Stimulated activated CD8-positive, alpha-beta memory T cell treated with anti-CD3 and anti-CD28 coated beads, Interleukin-7, amount 100 ng/mL, for 4 hours (primary cell): ENCODE measurements at places on chromosomes 1 and 21.

- DNase-seq: no peak
Observed at GRCh38 chr1:177281901-177282300, 111.1 kb downstream of the BRINP2 start.

DNA sequence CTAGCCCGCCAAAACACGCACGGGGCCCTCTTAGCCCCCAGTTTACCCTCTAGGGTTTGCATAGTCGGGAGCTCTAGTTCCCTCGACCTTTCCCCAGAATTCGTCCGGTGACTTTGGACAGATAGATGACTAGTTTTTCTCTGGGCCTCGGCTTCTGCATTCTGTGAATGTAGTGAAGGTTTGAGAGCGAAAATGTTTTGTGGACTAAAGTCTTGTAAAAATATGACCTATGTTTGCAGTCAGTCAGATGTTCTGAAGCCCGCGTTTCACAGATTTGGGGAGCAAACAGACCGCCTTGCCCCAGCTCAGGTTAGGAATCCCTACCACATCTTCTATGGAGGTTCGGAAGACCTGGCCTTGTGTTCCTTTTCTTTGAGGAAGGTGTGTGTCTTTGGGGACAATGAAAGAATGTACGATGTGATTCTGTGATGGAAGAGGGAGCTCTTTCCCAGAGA, 401 bp downstream of the UQCRH start:
- no peak for DNase-seq

DNA sequence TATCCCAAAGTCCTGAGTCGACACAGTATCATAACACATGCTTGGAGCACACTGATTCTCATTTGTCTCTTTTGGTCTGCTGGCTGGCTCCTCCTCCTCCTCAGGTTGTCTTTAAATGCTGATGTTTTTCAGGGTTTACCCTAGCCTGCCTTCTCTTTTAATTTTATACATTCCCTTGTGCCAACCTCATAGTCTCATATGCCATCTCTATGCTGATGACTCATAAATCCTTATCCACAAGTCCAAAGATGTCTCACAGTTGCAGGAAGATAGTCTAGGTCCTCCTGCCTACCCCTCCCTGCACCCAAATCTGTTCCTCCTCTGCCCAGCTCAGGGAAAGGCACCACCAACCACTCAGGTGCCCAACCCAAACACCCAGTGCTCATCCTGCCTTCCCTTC, 108.3 kb downstream of the SIPA1L2 start:
- no peak for DNase-seq

GRCh38 chr1:224791362-224791941, 138.0 kb upstream of the DNAH14 start:
- DNase-seq: no peak

DNA sequence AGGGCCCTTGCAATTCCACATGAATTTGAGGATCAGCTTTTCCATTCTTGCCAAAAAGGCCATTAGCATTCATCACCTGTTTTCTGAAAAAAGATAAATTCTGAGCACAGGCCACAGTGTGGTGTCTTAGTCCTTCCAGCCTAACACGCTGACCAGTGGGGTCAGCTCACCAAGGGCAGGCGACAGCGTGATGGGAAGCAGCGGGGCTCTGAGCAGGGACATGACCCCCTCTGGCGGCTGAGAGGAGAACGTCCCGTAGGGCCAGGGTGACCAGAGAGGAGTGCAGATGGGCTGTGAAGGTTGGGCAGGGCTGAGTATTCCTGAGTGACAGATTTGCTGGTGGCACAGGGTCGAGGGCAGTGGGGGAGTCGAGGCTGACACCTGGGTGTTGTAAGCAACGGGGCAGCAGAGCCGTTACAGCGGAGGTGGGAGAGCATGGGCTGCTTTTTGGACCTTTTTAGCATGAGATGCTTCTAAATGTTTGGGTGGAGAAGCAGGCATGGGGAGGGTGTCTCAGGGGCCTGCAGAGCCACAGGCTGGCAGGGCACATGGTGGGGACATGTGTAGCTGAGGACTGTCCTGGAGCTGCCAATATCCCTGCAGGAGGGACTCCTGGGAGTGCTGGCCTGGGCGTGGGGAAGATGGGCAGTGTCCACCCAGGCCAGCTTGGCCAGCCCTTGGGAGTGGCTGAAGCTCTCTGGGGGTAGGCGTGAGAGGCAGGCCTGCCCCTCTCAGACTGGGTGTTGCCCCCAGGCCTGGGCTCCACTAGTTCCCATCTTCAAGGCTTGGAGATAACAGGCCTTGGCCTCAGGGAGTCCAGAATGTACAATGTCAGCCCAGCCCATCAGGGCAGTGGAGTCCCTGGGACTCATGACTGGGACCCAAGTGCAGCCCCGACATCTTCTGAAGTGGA, 8.6 kb upstream of the CALML6 start:
- DNase-seq: peak; percentile 44

- DNase-seq: no peak
Observed at GRCh38 chr1:93700532-93701469, 19.2 kb upstream of the BCAR3 start.

DNA sequence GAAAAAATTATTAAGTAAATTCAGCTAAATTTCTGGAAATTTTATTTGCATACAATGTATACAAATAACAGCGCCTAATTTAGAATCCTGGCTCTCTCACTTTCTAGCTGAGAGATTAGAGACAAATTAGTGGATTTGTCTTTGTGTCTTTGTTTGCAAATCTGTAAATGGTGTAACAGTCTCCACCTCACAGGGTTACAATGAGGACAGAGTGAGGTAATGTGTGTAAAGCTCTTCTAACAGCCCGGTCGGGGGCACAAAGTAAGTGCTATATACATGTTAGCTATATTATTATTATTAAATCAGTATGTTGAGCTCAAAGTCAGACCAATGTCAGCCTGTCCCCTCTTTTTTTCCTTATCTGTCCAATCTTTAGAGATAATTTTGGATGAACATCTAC, 5.0 kb upstream of the ADAMTSL4 start:
- DNase-seq: no peak

- DNase-seq: no peak
Observed at GRCh38 chr1:45340816-45341466, 701 bp upstream of the MUTYH start.

DNA sequence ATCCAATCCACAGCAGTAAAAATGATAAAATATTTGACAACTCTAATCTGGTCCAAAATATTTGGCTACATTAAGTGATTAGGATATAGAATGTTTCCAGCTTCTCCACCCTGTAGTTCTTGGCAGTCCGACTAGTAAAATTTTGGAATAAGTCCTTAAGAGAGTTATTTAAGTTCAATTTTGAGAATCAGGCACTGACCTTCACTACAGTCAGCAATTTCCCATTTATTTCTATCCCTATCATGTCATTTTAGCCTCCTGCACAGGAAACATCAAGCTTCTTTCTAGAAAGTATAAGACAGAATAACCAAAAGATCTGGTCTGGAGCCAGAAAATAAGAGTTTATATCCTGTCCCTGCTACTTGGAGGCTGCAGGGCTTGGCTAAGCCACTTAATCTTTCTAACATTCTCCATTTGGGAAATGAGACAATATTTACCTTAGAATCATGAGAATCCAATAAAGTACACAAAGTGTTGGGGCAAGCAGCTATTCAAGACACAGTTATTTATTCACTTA, 162.2 kb downstream of the DPYD start:
- DNase-seq: no peak

DNA sequence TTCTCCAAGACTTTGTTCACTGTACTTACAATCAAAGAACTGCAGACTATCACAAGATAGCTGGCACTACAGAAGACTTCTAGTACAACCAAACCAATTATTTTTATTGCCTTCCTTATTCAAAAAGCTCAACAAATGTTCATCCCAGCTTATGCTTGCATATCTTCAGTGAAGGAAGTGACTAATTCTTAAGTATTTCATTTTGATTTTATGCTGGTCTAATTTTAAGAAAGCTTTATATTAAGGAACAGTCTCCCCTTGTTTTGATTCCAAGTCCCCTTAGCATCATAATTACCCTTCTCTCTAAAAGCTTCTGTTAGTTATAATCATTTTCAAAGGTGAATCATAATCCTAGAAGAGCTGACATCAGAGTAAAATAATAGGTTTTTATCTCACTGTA, 132.9 kb downstream of the LRRIQ3 start:
- no peak for DNase-seq
